D341Med (cell line): ENCODE measurements at places on chromosomes 2 and 18.

DNA sequence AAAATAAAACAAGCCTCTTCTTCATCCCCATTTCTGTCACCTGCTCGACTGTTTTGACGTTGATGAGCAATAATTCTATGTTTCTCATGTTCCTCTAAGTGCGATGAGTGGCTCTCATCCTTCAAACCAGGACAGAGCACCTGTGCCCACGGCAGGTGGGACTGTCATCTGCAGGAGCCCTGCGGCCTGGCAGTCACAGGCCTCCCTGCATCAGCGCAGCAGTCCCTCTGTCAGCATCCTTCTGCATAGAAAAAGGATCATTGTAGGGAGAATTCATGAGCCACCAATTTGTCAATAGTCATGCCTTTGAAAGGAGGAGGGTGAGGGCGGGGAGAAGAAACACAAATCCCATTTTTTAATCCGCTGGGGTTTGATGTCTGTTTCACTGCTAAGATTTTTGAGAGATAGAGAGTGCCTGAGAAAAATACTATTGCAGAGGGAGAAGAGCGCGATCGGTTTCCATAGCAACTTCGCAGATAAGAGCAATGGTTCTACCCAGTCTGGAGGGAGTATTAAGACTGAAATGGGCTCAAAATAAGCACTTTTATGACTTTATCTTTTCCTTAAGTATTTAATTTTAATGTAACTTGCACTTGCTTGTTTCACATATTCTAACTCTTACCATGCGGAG is 234.3 kb upstream of the NCKAP5 start:
- no peak for DNase-seq

- peak; percentile 65 for DNase-seq
Observed at GRCh38 chr2:163736433-163737189, 803 bp upstream of the FIGN start.

GRCh38 chr2:235406430-235406829 is 87.4 kb upstream of the AGAP1 start:
- DNase-seq, result no peak

DNA sequence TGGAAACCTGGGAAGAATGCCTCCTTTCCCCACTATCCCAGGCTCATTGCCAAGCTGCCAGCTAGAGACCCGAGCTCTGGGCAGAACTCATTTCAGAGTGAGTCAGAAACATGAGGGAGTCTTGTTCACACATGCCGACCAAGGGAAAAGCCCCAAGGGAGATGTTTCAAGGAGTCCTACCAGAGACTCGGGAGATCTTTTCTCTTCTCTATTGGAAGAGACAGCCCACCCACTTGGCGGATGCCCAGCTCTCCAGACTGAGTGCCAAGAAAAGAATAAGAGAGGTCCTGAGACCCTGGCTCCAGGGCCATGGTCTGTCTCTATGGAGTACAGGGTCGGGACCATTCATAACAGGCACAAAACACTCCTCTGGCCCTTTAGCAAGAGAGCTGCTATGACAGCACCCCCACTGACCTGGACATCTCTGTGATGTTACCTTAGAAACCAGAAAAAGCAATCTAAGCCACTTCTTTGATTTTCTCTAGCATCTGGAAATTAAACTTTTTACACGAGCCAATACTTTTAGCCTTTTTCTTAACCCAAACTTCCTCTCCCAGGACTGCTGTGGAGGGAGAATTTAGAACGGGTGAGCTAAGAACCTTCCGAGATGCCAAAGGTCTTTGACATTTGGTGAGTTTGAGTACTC is 18.5 kb upstream of the IGFBP5 start:
- no peak for DNase-seq

GRCh38 chr2:135004005-135004746 is 43.1 kb downstream of the MAP3K19 start:
- DNase-seq, result peak; percentile 87

GRCh38 chr2:80073134-80073561 is 231.4 kb downstream of the LRRTM1 start:
- DNase-seq, result peak; percentile 50

DNA sequence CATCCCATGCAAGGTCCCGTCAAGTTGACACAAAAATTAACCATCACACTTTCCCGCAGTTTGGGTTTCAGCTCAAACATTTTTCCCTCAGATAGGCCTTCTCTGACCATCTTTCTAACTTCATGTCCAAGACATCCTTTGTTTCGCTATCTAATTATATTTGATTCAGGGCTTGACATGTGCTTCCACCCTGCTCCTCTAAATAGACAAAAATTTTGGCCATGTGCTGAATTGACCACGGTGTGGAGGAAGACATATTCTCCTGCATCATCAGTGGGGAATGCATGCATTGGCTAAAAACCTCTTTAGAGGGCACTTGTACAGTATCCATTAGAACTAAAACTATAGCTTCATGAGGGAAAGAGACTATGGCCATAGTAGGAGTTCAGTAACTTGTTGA is 81.2 kb downstream of the PLCL1 start:
- DNase-seq, result no peak
